ENCODE measurements at places on chromosomes 1 and 21.

GRCh38 chr1:154931940-154932487, 4.5 kb downstream of the PMVK start:
- DNase-seq: no peak

DNA sequence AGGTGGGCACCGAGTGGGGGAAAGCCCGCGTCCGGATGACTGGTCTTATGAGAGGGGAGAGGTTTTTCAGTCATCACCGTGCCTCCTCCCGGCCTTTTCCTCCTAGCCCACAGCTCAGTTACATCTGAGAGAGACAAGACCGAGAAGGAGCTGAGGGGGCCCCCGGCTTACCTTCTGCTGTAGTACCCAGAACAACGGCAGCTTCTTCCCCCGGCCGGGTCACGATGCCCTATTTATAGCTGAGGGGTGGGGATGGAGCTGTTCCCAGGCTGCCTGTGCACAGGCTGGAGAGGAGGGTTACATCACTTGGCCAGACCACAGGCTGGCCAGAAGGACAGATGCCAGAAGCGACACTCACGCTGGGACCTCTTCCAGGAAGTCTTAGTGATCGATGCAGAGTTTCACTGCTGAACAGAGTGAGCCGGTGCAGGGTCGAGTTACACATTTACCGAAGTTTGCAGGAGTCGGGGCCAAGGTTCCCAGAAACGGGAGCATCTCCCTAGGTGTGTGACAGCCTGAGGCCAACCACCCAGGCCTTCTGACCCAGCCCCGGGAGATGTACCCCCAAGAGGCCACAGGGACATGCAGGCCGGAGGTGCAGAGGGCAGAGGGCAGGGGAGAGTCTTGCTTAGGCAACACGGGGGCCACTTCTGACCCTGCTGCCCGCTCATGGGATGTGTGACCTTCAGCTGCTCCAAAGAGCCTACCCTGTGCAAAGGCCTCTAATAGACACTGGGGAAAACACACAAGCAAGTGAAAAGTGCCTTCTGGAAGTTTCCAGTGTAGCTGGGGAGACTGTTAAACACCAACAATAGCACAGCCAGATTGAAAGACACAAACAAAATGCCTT, at the start of gene AGT:
TSS of gene AGT (minus strand) at position 208 of the 850 bp plus-strand sequence. CDS start 3,299 bp downstream, outside the sequence.
- DNase-seq: no peak

DNA sequence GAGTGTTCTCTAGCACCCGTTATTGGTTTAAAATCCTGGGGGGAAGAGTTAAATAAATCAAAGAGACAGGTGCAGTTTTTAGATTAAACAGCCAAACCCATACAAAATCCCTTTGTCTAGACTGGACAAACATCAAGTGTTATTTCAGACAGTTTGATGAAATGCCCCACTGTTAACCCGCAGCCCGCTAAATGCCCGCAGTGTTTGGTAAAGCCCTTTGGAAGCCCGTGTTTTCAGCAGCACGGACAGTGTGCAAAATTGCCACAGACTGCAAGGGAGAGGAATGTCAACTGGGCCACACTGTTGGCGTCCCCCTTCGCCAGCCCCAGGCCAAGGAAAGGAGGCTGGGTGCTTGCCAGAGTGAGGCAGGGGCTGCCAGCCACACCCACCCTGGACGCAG, 26.6 kb downstream of the AJAP1 start:
- DNase-seq: no peak

DNA sequence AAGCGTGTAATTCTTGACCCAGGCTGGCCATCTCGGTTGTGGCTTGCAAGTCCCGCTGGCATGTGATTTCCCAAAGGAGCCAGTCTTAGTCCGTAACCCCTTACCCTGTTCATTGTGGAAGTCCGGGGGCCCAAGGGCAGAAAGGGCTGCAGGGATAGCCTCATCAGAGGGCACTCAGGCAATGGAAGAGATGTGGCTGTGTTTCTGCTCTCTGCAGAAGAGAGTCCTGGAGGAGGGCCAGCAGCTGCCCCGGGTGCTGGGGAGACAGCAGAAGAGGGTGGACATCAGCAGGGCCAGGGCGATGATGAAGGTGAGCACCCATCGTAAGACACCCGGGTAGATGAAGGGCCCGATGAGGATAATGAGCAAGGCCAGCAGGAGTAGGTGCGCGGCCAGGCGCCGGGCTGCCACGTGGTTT, 830 bp downstream of the RNF186 start:
- DNase-seq: no peak

DNA sequence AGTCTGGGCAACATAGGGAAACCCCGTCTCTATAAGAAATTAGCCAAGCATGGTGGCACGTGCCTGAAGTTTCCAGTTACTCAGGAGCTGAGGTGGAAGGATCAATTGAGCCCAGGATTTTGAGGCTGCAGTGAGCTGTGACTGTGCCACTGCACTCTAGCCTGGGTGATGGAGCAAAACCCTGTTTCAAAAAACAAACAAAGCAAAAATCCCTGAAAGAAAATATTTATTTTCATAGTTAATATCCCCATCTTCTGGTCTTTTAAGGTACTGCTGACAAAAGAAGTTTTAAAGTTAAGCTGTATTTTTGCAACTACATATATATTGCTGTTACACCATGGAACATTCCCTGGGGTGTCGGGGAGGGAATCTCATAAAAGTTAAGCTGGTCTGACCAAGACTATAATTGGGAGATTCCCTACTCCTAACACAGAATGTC, 26.0 kb downstream of the VAMP4 start:
- DNase-seq: no peak

DNA sequence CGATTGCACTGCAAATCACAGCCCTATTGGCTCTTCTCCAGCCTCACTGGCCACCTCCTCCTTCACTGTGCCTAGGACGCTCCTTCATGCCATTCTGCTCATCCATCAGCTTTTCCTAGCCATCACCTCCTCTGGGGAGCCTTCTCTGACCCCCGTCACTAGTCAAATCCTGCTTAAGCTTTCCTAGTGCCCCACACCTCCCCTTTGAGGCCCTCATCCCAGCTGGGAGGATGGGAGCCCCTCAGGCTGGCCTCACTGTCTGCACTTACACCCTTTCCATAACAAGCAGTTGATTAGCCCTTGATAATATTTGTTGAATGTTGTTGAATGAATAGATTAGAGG, 50.7 kb downstream of the KLHDC7A start:
- no peak for DNase-seq

- DNase-seq: no peak
Measured at GRCh38 chr21:26583769-26584168, 10.7 kb upstream of the CYYR1 start.

GRCh38 chr21:40563900-40564299, 283.1 kb downstream of the DSCAM start:
- DNase-seq: no peak

DNA sequence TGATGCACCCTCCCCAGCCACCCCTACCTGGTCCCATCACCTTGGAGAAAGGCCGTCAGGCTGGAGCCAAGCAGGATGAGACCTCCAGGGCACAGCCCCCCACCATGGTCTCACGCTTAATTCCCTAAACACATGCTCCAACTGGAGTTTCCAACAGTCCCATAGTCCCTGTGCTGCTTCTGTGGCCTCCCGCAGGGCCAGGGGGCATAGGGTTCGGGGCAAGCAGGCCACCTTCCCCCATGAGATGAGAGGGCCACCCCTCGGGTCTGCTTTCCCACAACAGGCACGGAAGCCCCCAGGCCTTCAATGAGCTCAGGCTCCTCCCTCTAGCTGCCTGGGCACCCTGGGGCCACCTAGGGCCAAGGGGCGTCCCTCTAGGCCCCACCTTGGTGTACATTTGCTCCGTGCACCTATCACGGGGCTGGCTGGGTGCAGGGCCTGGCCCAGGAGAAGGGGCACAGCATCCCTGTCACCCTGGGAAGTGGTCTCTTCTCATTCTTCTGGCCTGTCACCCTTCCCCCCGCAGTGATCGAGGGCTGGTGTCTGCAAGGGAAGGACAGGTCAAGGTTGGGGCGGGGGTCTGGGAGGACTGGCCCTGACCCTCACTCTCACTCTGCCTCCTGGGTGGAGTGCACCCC, 42.4 kb downstream of the TRIM11 start:
- no peak for DNase-seq

DNA sequence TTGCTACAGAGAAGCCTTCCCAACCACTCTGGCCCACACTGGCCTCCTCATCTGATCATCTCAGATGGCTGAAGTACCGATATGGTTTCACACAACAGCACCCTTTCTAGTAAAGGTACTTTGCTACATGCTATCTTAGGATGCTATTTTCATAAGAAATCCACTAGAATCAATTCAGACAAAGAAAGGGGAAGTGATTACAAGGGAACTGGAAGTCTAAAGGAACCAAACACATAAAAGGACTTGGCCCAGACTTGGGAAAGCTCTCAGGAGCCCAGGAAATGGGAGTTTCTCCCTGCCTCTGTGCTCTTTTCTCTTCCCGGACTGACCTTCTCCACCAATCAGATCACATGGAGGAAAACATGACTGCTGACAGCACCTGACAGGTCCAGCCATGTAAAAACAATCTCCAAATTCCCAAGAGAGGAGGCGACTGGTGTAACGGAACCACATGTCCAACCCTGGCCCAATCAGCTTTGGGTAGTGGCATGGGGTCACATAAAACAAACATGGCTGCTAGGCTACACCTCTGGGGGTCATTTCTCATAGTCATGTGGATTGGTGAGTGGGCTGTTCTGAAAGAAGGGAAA, 12.7 kb upstream of the FOXE3 start:
- no peak for DNase-seq

GRCh38 chr21:16426936-16427335, 697.2 kb downstream of the USP25 start:
- DNase-seq: no peak

DNA sequence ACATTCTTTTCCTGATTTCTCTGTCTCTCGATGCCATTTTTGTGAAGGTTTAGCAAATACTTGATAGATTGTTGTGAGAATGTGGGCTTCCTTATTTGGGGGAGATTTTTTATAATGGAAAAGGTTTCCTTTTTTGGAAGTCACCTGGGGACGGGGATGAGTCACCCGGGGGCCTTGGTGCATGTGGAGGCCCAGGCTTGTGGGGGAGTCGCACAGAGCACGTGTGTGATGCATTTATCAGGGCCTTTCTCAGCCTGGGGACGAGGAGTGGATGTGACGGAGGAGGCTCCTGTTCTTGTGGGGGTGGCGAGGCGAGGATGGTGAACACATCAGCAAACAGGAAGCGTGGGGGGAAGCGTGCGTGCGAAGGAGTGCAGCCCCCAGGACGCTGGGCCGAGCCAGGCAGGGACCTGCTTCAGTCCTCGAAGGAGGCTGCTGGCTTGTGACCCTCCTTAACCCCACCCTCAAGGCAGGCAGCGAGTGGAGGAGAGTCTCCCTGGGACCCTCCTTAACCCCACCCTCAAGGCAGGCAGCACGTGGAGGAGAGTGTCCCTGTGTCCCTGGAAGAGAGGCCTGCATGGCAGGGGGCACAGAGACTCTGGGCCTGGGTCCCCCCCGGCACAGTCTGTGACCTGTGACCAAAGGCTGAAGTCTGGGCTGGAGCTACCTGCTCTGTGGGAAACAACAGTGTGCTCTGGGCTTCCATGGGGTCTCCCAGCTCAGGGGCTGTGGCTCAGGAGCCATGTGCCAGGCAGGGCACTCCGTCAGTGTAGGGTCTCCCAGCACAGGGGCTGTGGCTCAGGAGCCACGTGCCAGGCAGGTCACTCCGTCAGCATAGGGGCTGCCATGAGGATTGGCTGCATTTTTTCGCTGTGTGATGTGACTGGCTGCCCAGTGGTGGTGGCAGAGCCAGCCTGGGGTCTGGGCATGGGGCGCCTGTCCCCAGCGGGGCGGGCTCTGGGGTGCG, 57.2 kb downstream of the AGPAT3 start:
- DNase-seq: peak; percentile 61

DNA sequence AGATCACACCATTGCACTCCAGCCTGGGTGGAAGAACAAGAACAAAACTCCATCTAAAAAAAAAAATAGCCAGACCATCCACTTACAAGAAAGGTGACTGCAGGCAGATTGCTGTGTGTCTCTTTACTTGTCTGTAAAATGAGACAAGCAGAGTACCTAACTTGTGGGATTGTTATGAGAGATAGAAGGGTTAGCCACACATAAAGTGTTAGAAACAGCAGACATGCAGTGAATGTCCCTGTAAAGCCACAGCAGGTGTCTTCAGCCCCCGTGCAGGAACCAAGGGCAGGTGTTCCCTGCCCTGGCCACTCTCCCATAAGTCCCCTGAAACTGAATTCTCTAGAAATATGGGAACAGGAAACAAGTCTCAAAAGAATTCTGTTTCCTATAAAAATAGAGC, 40.8 kb upstream of the EFHD2 start:
- DNase-seq: no peak

- DNase-seq: no peak
Measured at GRCh38 chr1:56626546-56626945, 18.6 kb upstream of the PRKAA2 start.

DNA sequence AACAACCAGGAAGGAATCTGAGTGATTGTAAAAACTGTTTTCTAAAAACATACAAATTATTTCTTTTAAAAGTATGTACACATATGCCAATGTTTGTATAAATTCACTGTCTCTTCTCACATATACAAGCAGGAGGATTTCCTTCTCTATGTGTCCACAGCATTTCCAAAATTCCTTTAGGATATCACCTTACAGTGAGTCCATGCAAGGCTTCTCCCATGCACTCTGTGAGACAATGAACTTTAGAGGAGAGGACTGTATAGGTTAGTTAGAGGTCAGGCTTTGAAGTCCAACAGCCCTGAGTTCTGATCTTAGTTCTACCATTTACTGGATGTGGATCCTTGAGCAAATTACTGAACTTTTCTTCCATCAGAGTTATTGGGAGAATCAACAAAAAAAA, 34.1 kb upstream of the USH2A start:
- DNase-seq: no peak

DNA sequence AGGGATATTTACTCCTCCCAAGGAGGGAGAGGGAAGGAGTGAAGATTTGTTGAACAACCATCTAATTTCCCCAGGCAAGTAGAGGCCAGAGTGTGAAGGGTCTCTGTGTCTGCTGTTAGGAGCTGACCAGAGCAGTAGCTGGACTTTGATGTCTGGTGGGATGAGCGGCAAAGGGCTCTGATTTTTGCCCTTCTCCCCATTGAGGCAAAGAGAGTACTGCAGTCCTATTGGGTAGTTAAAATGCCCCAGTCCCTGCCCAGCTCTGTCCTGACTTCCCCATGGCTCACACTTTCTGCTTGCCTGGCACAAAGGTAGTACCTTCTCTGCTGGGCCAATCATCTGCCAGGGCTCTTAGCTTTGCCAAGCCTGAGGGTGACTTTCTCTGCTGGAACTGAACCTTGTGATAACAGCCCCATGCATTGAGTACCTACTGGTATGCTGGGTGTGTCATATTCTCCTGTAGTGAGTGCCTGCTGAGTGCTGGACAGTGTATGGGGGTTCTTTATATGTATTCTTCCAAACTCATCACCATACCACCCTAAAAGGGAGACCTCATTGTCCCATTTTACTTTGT, 64.0 kb upstream of the SELENON start:
- no peak for DNase-seq

GRCh38 chr1:29179641-29180184, 2.0 kb downstream of the SRSF4 start:
- no peak for DNase-seq

DNA sequence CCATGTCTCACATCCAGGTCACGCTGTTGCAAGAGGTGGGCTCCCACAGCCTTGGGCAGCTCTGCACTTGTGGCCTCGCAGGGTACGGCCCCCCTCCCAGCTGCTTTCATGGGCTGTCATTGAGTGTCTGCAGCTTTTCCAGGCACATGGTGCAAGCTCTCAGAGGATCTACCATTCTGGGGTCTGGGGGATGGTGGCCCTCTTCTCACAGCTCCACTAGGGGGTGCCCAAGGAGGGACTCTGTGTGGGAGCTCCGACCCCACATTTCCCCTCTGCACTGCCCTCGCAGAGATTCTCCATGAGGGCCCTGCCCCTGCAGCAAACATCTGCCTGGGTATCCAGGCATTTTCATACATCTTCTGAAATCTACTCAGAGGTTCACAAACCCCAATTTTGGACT, 219.4 kb downstream of the LRRC7 start:
- no peak for DNase-seq

GRCh38 chr1:240399381-240399780, 212.6 kb downstream of the GREM2 start:
- no peak for DNase-seq

All from CD4-positive, alpha-beta T cell treated with Interleukin-4 for 1 hour (primary cell).